ENCODE measurements at places on chromosomes 3 and 15.
A peak's percentile ranks its signal among the peaks of the same experiment; 100 is the strongest.

DNA sequence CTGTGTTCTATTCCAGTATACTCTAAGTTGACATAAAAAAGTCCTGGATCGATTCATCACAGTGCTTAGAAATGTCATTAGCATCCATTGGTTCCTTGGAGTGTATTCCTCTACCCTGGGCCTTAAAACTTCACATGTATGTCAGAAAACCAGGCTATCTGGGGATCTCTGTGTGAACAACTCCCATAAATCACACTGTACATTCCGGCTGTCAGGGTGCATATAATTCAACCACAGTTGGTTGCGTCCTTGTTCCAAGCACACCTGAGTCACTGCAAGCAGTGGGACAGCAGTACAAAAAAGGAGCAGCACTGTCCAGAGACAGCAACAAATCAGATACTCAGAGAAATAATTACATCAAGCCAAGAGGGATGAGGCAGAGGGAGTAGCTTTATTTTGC is 52.4 kb downstream of the PDZRN3 start:
- DNase-seq = no peak

DNA sequence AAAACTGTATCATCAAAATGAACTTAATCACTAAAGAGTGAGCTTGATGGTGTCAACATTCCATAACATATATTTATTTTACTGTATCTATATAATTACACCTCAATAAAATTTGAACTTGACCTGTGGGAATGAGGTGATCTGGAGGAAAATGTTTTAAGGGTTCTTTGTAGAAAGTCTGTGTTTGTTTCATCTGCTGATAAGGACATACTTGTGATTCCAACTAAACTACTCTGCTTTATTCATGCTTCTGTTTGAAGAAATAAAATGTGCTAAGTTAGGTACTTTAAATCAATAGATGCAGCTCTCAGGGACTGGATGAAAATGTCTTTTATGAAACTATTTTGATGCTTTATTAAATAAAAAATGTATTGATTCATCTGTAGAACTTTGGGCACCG is 11.6 kb upstream of the PLOD2 start:
- no peak for DNase-seq

DNA sequence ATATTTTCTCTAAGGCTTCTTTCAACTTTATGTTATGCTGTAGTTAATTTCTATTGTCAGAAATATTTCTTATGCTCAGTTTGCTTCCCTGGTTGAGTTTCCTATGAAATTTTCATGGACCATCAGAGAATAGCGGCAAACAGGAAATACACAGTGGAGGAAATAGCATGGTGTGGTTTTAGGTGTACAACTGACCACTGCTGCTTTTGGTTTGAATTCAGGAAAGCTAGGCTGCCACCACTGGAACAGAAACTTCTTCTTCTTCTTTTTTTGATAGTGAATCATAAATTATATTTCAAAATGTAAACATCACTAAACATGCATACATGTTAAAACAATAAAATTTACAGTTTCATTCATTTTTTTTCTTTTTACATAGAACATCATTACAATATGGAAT is 316.6 kb upstream of the TGFBR2 start:
- DNase-seq = no peak

GRCh38 chr15:81311752-81312464 is 12.0 kb downstream of the STARD5 start:
- no peak for DNase-seq

- DNase-seq = no peak
Measured at GRCh38 chr3:116020495-116020894, 397.2 kb downstream of the GAP43 start.

GRCh38 chr3:167484551-167484950 is 10.7 kb upstream of the SERPINI2 start:
- DNase-seq = no peak

- DNase-seq = no peak
Measured at GRCh38 chr3:9416139-9416780, 18.8 kb downstream of the SETD5 start.

DNA sequence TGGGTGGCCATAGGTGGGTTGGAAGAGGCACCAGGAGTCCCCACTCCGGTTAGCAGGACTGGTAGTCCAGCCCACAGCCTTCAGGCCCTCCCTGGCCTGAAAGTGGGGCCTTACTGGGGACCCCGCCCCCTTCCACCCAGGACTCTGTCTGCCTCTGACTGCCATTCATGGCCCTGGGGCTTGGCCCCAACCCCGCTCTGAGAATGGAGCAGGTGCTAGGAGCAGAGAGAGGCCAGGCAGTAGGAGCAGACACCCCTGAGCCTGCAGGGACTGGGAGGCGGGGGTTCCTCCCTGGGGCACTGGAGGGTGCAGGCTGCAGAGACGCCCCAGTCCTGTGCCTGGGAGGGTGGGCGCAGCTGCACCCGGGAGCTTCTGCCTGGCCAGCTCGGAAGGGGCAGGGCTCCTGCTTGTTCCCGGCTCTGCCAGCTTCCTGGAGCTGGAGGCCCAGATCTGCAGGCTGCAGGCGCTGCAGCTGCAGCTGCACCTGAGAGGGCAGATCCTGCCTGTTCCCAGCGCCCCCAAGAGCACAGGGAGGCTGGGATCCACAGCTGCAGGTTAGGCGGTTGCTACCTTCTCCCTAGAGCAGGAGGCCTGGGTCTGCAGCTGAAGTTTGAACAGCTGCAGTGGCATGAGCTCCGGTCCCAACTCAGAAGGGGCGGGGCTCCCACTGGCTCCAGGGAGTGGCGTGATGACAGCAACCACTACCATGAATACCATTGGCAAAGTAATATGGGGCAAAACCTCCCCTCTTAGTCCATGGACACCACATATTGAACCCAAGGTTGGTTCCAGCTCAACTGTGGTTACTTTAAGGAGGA is 194.7 kb downstream of the SQOR start:
- no peak for DNase-seq

DNA sequence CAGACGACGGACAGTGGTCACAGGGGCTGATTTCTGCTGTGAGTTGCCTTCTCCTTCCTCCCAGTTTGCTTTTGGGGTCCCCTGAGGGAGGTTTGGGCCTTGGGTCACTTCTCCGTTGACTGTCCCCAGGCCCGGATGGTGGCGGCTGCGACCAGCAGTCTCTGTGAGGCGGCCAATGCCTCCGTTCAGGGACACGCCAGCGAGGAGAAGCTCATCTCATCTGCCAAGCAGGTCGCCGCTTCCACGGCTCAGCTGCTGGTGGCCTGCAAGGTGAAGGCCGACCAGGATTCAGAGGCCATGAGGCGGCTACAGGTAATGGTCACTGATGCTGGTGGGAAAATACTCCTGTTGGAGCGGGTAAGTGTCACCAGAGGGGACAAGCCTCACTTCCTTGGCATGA is 206.8 kb upstream of the TPM1 start:
- no peak for DNase-seq

DNA sequence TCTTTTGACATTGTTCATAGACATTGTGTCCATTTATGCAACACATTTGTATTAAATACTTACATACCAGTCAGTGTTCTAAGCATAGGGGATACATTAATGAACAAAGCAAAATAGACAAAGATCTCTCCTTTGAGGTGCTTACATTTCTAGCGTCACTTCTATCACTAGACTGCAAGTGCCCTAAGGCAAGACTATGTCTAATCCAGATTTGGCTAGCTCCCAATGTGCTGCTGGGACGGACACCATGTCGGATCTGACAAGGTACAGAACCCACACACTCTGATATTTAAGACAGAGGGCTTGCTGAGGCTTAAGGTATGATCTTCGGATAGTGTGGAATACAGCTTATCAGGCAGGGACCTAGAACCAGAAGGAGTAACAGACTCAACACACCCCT is 41.4 kb downstream of the MYLK start:
- no peak for DNase-seq

DNA sequence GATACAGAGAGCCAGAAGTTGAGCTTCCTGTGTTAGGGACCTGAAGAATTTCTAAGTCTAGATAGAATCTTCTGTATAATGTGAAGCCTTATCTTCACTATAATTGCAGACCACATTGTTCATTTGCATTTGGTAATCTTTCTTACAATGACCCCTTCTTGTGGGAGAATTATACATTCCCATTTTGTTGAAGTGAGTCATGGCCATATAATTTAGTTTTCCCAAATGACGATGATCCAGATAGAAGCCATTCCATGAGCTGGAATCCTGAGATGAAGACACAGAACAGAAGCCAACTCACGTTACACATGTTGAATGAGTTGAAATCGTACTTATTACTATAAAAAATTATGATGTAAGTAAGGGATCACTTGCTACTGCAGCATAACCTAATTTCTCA is 187.8 kb downstream of the TUSC7 start:
- no peak for DNase-seq

- no peak for DNase-seq
Measured at GRCh38 chr3:192409838-192410683, 317.3 kb downstream of the FGF12 start.

- DNase-seq = no peak
Measured at GRCh38 chr3:48505146-48505545, 1.2 kb upstream of the SHISA5 start.

- DNase-seq = peak; percentile 13
Measured at GRCh38 chr3:195197765-195198425, 73.1 kb downstream of the XXYLT1 start.

DNA sequence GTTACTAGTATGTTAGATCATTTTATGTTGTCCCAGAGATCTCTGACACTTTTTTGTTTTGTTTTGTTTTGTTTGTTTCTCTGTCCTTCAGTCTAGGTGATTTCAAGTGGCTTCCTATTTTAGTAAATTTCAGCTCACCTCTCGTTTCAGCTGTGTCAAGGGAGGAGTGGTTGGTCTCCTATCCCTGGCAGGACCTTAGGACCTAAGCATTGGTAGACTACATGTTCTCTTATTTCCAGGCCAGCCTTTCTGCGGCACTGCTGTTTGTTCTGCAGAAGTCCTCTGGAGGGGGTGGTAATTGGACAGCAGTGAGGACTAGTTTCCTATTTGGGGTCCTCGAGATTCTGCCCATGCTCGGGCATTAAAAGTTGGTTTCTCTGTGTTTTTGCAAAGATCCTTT is 31.8 kb downstream of the MGA start:
- DNase-seq = no peak

DNA sequence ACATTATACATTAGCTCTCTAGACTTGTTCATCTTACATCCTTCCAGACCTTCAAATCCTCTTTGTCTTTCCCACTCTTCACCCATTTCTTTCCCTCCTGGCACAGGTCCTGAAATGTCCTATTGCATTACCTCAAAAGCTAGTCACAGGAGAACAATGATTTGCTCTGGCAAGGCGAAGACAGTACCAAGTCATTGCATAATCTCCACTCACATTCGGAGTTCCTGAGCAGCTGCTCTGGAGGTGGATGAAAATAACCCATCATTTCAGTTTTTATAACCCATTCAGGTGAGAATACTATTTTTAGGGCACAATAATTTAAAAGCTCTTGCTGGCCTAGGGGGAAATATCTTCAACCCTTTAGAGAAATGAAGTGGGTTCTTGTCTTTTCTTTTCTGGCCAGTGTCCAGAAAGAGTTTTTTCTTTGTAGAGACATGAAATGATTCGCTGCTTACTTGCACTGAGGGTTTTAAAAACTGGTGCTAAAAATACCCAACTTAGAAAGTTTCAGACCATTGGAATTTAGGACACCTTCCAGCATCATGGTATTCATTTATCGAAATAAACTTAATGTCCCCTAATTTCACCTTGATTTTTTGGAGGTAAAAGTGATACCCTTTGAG is 23.4 kb upstream of the DYNC1LI1 start:
- DNase-seq = no peak

DNA sequence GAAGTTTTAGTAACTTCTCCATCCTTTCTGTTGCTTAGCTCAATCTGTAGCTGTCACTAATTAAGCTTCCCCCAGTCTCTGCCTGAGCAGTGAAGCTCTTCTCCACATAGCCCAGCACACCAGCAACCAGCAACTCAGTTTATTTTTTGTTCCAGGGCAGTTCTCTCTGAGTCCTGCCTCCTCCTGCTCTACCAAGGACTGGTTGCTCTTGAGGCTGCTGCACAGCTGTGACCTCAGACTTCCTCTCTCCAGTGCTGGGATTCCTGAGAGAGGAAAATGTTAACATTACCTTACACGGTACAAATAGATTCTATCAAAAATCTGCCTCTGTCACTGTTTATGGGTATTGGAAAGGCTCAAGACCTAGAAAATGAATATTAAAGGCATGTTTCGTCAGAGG is 294.7 kb downstream of the OXSM start:
- DNase-seq = no peak

GRCh38 chr3:4822568-4822967 is 156.7 kb upstream of the BHLHE40 start:
- DNase-seq = no peak

DNA sequence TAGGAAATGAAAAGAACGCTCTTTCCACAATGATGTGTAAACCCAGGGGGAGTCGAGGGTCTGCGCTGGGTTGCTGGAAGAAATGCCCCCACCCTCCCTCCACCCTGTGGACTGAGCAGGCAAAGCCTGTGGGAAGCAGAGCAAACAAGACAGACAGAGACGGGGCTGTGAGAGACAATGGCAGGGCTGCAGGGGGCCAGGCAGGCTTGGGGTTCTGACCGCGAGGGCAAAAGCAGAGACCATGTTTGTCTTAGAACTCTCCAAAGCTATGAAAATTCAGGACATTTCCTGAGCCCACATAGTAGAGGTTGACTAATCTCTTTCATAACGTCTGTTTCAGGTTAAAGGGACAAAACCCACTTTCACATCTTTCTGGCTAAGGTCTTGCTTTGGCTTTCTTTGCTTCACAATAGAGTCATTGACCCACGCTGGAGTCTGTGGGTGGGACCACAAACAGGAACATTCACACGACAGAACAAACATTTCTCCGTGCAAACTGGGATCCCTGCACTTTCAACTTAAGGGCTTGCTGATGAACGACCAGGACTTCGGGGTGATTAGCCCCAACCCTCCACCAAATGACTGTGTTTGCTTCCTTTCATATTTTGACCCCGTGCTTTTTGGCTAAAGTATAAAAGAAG is 156.0 kb upstream of the TPM1 start:
- no peak for DNase-seq

DNA sequence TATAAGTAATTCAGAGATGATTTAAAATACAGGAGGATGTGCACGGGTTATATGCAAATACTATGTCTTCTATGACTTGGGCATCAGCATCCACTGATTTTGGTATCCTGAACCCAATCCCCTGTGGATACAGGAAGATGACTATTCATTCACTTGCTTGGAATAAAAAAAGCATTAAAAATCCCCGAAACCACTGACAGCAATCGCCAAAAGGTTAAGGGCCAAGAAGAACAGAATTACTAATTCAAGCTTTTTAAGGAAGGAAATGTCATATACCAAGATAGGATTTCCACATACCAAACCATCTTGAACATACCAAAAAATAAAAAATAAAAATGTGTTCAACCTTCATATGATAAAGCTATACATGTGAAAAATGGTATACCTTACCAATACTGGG is 93.7 kb downstream of the DLG1 start:
- DNase-seq = no peak

- peak; percentile 36 for DNase-seq
Measured at GRCh38 chr3:194811118-194811517, 125.4 kb downstream of the FAM43A start.

All from lower leg skin (tissue), 4 donors.